ENCODE measurements at places on chromosomes 7 and 10.

- no peak for DNase-seq
Observed at GRCh38 chr7:18471476-18472160, 23.9 kb upstream of the HDAC9 start.

DNA sequence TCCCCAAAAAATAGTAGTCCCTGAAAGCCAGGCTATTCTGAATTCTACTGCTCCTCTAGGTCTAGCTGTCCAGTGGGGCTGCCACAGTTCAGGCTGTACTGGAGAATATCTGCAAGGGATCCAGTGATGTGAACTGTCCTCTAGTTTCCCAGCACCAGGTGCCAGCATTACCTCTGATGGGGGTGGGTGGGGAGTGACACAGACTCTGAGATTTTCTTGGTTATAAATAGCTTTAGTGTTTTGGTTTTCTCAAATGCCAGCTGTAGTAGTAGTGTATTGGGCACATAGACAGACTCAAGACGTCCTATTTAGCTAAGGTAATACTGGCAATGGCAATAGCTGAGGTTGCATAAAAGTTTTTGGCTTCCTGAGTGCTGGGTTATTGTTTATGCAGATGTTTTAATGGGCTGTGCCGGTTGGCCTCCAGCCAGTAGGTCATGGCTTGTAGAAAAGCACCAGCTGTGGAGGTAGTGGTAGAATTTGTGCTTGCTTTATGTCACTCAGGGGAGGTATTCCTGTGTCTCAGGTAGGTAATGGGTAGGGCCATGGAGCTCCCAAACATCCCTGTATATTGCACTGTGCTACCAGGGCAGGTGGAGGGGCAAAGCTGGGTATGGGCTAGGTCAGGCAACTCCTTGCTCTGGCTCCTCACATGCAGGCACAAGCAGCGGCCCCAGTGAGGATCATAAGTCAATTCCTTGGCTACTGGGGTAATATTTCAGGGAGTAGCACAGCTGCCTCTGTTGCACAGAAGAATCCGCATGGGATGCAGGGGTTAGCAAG is 338.7 kb upstream of the LRRTM3 start:
- no peak for DNase-seq

GRCh38 chr7:1752771-1753563 is 82.9 kb downstream of the ELFN1 start:
- no peak for DNase-seq

DNA sequence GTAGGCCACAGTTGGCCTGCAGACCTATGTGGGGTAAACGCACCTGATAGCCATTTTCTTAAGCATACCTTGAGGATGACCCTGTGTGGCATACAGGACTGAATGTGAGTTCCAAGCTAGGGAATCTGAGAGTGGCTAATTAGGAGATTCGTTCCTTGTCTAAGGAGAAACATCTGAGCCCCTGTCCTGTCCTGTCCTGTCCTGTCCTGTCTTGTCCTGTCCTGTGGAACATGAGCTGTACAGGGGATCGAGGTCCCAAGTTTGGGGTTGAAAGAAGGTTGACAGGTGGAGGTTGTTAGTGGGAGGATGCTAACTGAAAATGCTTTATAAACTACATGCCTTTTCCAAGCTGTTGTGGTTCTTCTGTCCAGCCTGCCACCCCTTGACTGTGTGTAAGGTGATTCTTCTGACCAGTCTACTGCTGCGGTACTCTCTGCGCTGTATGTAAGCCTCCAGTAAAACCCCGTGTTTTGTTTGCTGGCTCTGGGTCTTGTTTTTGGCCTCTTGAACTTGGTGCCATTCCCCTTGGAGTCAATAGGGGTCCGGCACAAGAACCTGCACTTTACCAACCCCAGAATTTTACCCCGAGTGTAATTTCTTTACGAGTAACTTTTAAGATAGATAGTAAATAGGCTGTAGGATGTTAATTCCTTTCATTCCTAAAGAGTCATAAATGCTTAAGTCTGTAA is 26.4 kb downstream of the ZNRF2 start:
- no peak for DNase-seq

GRCh38 chr10:31353574-31353973 is 34.6 kb downstream of the ZEB1 start:
- no peak for DNase-seq

DNA sequence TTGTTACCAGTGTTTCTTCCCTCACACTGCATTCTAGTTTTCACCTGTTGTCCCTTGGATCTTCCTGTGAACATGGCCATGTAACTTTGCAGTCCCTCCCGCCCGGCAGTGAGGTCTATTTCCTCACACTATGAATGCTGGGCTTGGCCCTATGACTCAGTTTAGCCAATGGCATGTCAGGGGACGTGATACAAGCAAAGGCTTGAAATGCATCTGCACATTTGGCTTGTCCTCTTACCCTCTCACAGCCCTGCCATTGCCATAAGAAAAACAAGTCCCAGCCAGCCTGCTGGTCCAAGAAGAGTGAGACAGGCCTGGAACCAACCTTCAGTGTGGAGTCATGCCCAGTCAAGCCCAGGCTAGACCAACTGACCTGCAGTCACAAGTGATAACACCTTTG is 17.1 kb upstream of the EZH2 start:
- no peak for DNase-seq

- DNase-seq, result no peak
Observed at GRCh38 chr10:120593693-120594092, 136.7 kb downstream of the PLPP4 start.

DNA sequence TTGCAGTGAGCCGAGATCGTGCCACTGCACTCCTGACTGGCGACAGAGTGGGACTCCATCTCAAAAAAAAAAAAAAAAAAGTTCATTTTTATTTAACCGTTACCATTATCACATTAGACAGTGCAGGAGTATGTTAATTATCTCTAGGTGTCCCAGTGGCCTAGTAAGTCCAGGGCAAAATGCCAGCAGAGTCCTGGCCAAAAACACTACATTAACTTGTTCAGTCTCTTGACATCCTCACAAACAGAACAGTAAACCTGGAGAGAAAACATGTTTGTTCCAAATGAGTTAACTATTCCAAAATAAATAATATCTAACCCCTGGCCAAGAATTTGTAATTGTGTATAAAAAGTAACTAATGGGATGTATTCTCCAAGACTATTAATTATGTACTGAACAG is 43.2 kb downstream of the PTPRZ1 start:
- no peak for DNase-seq

- DNase-seq, result no peak
Observed at GRCh38 chr7:98165827-98166667, 45.2 kb upstream of the BHLHA15 start.

DNA sequence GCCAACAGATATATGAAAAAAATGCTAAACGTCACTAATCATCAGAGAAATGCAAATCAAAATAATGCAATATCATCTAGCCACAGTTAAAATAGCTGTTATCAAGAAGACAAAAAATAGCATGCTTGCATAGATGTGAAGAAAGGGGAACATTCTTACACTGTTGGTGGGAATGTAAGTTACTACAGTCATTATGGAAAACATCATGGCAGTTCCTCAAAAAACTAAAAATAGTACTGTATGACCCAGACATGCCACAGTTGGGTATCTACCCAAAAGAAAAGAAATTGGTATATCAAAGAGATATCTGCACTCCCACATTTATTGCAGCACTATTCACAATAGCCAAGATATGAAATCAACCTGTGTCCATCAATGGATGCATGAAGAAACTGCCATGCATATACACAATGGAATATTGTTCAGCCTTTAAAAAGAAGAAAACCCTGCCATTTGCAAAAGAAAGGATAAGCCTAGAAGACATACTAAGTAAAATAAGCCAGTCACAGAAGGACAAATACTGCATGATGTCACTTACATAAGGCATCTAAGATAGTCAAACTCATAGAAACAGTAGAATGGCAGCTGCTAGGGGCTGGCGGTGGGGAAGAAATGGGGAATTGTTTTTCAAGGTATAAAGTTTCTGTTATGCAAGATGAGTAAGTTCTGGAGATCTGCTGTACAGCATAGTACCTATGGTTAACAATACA is 107.0 kb downstream of the PTPN20 start:
- no peak for DNase-seq

DNA sequence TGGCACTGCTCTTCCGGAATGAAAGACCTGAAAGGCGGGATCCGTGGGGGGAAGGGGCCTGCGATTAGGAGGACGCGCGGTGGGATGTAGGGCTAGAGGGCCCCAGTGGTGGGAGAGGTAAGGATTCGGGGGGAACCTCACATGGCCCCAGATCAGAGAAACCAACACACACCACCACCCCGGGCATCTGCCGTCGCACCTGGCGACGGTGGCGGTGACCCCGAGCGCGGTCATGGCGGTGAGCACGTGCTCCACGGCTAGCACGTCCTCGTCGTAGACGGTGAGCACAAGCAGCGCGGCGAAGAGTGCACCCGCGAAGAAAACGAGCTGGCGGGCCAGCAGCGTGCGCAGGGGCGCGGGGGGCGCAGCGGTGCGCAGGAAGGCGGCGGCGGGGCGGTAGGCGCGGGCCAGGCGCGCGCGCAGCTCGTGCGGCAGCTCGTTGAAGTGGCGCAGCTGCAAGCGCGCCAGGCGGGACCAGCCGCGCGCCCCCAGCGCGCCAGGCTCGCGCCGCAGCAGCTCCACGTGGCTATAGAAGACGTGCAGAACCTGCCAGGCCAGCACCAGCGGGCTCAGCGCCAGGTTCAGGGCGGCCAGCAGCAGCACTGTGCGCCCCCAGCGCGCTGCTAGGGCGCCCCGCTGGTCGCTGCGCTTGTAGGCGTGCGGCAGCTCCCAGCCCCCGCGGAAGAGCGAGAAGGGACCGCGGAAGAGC is 5.7 kb downstream of the ATG9B start:
- DNase-seq, result no peak

DNA sequence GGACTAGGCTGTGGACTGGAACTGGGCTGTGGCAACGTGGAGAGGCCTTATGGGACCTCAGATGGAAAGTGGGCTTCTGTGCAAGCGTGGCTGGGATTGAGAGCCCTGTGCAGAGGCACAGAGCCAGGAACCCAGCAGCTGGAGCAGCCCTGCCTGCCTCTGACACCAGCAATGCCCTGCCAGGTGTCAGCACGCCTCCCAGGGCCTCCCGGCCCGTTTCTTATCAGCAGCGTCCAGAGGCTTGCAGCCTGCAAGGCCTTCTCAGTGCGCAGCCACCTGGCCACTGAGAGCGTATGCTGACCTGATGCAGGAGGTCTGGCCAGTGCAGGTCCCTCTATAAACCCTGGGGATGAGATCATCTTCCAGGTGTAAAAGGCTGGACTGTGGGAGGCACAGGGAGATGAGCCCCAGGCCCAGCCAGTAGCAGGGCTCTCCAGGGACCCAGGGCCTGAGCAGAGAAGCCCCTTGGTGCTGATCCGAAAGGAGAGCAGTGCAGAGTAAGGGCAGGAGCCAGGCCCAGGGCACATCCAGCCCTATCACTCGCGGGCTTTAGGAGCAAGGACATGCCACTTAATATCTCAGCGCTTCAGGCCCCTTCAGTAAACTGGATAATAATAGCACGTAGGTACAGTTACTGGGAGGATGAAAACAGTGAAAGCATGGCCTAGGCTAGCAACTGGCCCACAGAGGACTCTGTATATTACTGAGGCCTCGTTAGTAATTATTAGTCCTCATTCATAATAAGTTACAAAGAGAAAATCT is 38.8 kb upstream of the ANTXRL start:
- DNase-seq, result no peak

DNA sequence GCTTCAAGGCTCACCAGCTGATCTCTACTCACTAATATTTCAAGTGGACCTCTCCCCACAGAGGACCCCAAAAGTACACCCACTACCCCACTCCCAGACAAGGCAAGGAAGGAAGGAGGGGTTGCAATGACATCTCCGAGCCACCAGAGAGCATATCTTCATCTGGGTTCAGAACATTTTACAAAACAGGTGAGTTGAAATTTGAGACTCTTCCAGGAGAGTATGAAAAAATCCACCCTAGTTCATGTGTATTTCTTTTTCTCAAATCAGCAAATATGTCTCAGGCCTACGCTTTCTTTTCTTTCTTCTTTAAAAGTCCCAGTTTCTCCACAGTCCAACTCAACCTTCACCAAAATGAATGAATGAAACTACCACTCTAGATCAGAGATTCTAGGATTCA is 61.9 kb downstream of the SGMS1 start:
- no peak for DNase-seq

GRCh38 chr7:10266976-10267375 is 706.7 kb upstream of the PHF14 start:
- DNase-seq, result no peak

DNA sequence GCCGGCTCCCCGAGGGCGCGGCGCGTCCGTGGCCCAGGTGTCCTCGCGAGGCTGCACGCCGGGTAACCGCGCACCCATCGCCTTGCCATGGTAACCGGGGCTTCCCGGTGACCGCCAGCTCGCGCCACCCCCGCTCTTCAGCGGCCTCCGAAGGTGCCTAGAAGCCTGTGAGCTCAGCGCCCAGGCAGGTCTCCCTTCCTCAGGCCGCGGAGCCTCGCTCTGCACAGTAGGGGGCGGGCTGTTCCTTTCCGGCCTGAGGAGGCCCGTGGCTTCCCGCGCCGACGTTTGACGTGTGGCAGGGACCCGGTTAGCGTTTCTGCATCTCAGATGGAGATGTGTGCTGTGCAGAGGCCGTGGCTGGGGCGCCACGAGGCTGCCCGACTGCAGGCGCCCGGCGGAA is 117.1 kb downstream of the DYNC2I1 start:
- no peak for DNase-seq

GRCh38 chr7:23347682-23348180 is 48.6 kb downstream of the MALSU1 start:
- no peak for DNase-seq

DNA sequence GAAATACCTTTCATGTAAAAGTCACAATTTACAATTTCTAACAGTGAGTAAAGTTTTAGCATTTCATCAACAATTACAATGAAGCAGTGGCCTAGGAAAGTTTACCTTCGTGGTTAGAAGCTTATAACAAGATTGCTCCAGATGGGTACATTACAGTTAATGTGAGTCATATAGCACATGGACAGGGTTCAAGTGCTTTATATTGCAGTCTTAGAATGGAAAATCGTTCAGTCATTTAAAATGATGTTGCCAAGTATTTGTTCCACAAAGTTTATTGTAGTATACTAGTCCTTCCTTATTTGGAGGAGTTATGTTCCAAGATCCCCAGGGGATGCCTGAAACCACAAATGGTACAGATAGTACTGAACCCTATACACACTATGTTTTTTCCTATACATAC is 174.6 kb upstream of the TARP start:
- DNase-seq, result no peak

- no peak for DNase-seq
Observed at GRCh38 chr7:92809397-92809759, 27.0 kb downstream of the CDK6 start.

GRCh38 chr7:112334366-112334765 is 115.9 kb upstream of the IFRD1 start:
- DNase-seq, result no peak

DNA sequence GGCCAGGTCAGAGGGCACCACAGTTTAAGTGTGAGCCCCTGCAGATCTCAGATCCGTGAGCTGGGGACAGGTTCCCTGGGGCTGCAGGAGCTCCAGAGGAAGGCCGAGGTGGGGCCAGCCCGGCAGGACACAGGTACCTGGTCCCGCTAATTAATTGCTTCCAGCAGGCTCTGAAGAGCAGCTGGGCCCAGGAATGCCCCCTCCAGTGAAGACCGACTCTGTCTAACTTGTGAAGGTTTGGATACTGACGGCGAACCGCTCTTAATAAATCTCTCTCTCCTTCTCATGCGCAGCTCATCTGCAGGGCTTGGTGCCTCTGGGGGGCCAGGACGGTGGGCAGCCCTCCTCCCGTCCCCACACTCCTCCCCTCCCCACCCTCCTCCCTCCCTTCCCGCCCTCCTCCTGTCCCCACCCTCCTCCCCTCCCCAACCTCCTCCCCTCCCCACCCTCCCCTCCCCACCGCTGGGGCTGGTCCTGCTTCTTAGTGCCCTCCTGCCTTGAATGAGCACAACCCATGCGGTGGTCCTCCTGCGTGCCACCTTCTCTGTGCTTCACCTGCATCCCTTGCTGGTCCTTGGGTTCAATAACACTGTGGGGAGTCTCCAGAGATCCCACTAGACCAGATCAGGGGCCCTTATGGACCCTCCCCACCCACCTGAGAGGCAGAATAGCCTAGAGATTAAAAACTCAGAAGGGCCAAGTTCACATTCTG is 38.3 kb downstream of the PDGFA start:
- DNase-seq, result no peak
